SW 1271 (cell line): ENCODE measurements at places on chromosomes 11 and 22.

DNA sequence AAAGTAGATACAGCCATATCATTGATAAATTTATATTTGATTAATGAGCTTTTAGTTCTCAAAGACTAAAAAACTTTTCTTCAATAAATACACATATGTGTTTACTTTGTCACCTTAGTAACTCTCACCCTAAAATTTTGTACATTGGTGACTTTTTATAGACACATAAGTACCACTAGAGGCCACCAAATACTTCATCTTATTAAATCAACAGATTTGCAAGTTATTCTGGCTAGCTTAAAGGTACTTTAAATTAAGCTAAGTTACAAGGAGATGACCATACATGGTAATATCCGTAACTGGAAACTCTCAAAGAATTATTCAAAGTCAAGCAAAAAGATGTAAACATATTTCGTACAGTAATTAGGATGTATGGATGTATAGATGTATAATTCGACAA lies 112.2 kb downstream of the SBF2 start:
- DNase-seq = peak; percentile 51

- no peak for DNase-seq
Measured at GRCh38 chr11:132490978-132491377, 1041.3 kb downstream of the OPCML start.

DNA sequence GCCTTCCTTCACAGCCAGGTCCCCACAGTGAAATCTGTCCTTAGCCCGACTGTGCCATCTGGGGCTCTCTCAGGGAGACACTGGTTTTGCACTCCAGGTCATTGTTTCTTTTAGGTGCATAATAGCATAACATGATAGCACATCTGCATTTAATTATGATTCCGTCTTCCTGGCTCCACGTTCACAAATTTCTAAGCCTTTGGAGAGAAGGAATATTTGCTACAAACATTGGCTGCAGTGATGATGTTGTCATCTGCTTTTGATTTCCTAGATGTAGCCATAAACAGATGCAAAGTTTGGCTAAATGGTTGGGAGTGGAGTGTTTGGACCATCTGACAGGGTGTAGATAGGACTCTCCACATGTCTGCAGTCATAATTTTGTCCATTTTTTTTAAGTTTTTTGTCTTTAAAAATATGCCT lies 12.0 kb upstream of the CAT start:
- DNase-seq = no peak

GRCh38 chr11:111445586-111445985 lies 66.5 kb upstream of the POU2AF1 start:
- no peak for DNase-seq

DNA sequence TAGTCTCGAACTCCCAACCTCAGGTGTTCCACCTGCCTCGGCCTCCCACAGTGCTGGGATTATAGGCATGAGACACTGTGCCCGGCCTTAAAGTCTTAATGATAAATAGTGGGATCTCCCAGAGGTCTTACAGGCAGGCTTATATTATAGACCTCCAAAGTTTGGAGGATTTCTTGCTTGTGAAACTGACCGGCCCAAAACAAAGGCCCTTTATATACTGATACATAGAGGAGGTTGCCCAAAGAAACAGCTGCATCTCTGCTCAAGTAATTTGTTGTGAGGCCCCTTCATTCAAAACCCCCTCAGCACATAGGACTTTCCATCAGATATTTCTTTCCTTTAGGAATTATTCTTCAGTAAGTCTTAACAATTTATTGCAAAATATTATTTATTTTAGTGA lies 27.4 kb upstream of the RDX start:
- no peak for DNase-seq

- DNase-seq = no peak
Measured at GRCh38 chr11:9313648-9314290, 624 bp downstream of the TMEM41B start.

DNA sequence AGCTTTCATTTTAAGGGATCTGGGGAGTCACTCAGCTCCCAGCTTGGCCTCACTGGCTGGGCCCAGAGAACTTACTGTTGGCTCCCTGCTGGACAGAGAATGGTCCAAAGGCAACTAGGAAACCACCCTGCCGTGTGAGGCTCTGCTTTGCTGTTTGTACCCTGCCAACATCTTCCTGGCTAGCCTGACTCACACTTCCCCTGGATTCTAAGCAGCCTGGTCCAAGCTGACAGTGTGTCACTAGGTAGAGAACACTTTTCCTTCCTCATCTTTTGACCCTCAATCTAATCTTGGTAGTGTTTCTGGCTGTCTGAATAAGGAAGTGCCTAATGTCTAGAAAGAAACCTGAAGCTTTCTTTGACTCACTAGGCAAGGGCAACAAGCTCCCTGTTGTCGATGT lies 76.7 kb downstream of the FAR1 start:
- DNase-seq = no peak

DNA sequence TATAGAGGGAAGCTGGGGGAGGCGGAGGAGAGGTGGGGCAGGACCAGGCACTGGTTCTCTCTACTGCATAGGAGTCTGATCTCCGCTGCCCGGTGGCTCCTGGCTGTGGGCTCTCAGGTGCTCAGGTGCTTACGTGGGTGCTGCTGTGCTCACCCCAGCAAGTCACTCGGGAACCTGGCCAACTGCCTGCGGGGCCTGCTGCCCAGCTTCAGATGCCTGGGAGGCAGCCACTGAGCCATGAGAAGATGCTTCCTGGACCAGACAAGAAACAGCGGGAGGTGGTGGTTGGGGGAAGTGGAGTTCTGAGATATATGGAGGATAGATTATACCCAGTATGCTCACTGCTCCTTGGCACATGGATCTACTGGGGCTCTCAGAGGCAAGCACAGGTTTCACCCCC lies 1303.4 kb downstream of the TBC1D22A start:
- no peak for DNase-seq

GRCh38 chr11:7170431-7170830 lies 81.3 kb upstream of the SYT9 start:
- DNase-seq = no peak

DNA sequence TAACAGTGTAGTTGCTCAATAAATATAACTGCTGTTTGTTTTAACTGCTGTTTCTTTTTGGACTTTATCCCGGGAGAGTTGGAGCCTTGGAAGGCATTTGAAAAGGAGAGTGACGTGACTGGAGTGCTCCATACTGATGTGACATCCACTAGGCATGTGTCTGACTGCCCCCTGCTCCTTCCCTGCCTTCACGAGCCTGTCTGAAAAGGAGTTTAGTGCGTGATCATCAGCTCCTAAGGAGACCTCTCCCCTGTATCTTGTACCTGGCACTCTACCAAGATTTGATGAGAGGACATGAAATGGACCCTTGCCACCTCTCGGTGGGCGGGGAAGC lies 22.9 kb downstream of the ZBTB16 start:
- DNase-seq = no peak
